ENCODE measurements at places on chromosomes 11 and 22. TPM values are rescaled to one million over a fixed set of nuclear protein-coding genes. Genes with fewer than 3 reads are reported as not detected.

The PACSIN3 gene
- 53.4 TPM for total RNA-seq

The OR5A1 gene
- total RNA-seq, result not detected

The C11orf21 gene
- total RNA-seq, result not detected

The MPZL3 gene
- 10.9 TPM for total RNA-seq

The SLC17A6 gene
- not detected for total RNA-seq
